ENCODE measurements at places on chromosomes 13 and 19. TPM values are rescaled to one million over a fixed set of nuclear protein-coding genes. Genes with fewer than 3 reads are reported as not detected.

The RFXANK gene
- total RNA-seq, result 80.7 TPM

The DPP9 gene
- 115 TPM for total RNA-seq

DNA sequence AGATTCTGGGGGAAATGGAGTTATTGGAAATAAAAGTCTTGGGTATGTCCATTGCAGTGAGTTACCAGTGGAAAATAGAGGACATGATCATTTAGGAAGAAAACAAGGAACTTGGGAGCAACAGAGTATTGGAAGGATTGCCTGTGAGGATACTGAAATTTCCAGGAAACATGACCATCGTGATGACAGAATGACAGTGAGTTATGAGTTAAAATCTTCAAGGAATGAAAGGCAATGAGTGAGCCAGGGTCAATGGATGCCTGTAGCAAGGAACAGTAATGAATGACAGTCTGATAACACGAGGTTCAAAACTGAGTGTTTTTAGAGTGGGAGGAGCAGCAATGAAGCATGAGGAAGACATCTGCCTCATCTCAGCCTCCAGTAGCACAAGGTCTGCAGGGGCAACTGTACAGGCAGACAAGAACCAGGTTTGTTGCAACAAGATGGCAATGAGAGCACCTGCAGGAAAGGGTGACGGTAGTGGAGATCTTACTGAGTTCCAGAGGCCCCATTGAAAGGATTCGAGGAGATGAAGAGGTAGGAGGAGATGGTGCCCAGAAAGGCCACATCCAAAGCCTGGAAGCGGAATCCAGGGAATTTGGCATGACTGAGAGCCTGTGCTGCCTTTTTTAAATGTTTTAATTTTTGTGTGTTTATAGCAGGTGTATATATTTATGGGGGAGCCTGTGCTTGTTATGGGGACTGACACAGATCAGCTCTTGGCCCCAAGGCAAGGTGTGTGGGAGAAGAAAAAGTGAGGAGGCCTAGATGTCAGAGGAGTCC lies 43.9 kb downstream of the N4BP2L1 start:
- no peaks in the 10 kb centered on the region for H3K27me3 ChIP-seq
- no peaks in the 10 kb centered on the region for H3K36me3 ChIP-seq
- no peak overlapping the region for H3K4me3 ChIP-seq
- H3K27ac ChIP-seq, result no peak overlapping the region

- H3K4me3 ChIP-seq, result no peak overlapping the region
- DNase-seq, result no peak
- no peaks in the 10 kb centered on the region for H3K36me3 ChIP-seq
- H3K4me1 ChIP-seq, result peaks cover 24% of the 10 kb centered on the region
These were observed 70.9 kb upstream of the MCF2L start for GRCh38 chr13:112897956-112898620.

- H3K4me1 ChIP-seq, result peaks cover 22% of the 10 kb centered on the region
- H3K27me3 ChIP-seq, result no peaks in the 10 kb centered on the region
- no peak overlapping the region for H3K4me3 ChIP-seq
- no peak for DNase-seq
- peaks cover 6% of the 10 kb centered on the region for H3K36me3 ChIP-seq
These were observed 2.4 kb downstream of the ZMYM5 start for GRCh38 chr13:19860884-19861655.
